ENCODE measurements at places on chromosomes 12 and 14.

- DNase-seq = no peak
These were observed 180.8 kb downstream of the C12orf50 start for GRCh38 chr12:87848248-87848868.

DNA sequence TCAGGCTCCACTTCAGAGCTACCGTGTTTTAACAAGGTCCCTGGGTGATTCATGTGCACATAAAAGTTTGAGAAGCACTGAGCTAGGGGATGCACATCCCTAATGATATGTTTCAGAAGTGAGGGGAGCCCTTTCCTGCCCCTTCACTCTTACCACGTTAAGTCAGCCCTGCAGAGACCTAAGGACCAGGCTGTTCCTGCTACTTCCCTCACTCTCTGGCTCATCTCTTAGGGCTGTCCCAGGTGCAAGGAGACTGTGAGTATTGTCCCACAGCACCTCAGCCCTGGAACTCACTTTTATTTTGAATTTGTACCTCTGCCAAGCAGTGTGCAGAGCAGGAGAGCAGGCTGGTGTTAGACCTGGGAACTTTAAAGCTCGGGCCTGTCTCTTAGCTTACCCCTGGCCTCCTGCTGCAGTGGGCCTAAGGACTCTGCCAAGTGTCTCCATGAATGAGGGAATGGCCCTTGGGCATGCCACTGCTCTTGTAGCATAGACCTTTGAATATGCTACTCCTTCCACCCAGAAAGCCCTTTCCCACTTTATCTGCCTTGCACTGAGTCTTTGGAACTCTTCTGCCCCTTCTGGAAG is 11.0 kb upstream of the SUSD6 start:
- DNase-seq = no peak

DNA sequence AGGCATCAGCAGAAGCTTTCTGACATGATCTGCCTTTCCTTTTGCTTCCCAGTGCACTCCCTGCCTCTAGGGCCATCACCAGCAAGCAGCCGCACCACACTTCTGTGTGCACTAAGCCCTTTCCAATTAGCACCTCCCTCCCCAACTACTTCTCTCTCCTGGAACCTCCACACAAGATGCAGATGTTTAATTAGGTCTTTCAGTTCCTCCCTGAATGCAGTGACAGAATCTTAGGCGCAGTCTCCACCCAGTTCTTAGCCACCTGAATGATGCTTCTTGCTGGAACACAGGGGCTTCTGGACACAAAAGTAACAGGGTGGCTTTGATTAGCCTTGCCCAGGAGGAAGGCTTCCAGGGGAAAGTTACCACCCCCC is 32.9 kb downstream of the NIN start:
- no peak for DNase-seq

DNA sequence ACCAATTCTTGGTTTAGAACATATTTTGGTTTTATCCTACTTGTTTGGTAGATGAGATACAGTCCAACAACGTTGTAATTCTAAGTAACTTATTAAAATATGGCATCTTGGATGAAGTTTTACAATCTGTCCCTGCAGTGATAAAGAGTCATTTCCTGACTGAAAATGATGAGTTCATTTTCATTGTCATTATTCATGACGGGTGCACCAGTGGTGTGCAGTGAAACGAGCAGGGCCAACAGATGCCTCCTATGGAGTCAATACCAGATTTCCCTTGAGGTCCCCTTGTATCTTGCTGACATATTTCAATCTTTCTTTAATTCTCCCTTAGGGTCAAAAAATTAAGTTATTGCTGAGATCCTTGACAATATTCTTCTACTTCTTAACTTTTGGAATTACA is 438.5 kb downstream of the LRIG3 start:
- DNase-seq = no peak

DNA sequence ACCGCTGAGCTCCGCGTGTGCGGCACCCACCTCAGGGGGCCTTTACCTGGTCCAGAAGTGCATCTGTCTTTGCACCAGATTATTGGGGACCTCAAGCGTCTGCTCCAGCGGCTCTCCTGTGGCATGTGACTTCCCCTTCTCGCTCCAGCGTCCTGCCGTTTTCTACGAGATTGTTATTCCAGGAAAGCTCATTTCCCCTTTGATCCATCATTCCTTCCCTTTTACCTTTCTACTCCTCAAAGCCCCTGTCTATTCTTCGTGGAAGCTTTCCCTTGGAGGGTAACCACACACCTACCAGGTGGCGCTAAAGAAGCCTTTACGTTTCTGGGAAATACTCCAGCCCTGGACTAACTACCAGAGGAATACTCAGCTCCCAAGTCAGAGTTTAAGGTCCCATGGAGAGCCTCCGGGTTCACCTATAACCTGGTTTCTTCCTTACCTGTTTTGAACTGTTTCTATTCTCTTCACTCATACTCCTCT is 1.5 kb downstream of the FKBP4 start:
- no peak for DNase-seq
